NCI-H524 treated with DMSO at 0.1 percent for 48 hours (cell line): ENCODE measurements at places on chromosomes 6 and 20.
A peak's percentile ranks its signal among the peaks of the same experiment; 100 is the strongest.

DNA sequence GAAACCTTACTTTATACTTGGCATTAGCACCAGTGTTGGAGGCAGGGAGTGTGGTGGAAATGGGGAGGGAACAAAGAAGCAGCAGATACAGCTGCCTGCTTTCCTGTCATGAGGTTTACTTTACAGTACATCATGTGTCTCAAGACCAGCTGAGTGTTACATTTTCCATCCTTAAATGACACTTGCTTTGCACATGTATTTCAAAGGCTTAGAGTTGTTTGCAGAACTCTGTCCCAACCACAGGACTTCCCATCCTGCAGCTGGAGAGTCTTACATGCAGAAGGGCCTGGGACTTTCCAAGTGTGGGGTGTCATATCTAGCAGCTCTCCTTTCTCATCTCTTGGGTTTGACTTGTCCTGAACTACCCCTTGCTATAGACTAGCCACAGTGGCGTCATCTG lies 395.9 kb downstream of the DHX35 start:
- no peak for DNase-seq

DNA sequence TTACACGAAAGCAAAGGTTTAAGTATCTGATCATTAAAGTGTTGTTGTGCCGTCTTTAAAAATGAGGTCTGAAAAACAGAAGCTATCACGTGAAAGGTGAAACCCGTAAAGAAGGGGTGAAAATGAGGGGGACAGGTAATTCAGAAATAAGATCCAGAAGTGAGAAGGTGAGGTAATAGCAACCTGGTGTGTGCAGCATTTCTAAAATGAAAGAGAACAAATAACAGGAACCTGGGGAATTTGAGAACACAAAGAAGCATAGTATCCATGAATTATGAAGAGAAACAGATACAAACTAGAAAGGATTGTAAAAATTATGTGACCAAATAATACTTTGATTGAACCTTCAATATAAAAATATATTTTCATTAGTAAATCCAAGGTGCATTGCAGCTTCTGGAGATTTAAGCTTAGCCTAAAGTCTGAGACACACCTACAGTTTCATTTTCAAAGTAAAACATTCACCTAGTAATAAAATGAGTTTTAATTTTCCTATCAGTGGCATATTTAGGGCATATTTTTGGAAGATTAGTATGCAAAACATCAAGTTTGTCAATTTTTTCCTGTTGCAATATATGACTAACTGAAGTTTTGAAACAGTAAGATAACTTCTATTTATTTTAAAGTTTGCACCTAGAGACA lies 1.4 kb downstream of the HEY2 start:
- DNase-seq = no peak

GRCh38 chr6:136378888-136379287 lies 89.2 kb upstream of the BCLAF1 start:
- no peak for DNase-seq

DNA sequence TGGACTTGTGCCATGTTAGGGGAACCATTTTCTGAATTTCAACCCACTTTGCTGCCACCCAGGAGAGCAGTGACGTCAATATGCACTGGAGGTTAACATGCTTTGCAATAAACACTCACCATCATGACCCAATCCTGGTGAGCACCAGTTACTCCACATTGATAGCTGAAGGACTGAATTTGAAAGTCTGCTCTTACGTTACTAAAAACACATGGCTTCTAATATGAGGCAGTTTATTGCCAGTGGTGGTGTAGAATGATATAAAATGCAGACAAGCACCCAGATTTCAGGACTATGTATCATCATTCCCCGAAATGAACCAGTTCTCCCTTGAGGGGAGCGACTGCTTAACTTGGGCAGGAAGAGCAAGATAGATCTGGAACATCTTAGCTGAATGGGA lies 23.8 kb downstream of the RFPL4B start:
- no peak for DNase-seq

DNA sequence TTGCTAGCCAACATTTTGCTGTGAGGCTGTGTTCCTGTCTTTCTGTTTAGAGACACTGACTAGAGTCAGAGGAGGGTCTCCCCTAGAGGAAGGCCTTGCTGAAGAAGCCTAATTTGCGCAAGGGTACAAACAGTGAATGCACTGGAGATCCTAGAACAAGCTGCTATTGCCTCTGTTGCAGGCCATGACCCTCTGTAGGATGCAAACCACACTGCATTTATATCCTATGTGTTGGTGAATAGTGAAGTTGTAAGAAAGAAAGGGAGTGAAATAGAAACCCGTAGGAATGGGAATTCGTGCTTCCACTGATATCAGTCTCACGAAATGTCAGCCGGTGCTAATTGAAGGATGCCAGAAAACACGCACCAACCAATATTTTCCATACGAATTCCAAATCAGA lies 88.2 kb downstream of the GJA1 start:
- no peak for DNase-seq

DNA sequence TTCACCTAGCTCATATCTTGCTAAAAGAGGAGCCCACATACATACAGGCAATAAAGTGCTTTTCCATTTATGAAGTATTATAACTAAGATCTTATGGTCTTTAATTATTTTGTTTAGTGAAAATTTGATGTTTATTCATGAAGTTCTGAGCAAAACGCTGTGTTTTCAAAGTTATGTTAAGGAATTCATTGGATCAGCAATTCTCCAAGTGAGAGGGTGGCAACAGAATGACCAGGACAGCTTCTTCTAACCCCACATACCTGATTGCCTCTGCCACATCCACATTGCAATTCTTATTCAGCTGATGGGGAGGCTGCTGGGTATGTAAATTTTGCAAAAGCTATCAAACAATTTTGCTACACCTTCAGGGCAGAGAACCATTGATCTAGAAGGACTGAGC lies 116.8 kb downstream of the OGFRL1 start:
- DNase-seq = no peak

DNA sequence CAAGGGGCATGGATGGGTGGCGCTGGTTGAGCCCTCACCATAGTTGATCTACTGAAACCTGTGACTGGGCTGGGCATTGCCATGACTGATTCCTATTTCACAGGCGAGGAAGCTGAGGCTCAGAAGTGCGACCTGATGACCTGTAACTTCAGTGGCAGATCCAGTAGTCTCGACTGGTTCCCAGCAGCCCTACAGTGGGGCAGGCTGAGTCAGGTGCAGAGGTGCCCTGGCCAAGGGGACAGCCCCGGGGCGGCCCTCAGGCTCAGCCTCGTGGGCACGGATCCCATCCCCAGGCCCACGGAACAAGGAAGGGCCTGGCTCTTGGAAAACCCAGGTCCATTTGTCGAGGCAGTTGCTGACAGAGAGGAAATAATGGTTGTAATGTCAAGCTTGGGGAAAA lies 283.0 kb downstream of the CDH4 start:
- no peak for DNase-seq

GRCh38 chr6:12033770-12034169 lies 21.7 kb downstream of the HIVEP1 start:
- DNase-seq = no peak

DNA sequence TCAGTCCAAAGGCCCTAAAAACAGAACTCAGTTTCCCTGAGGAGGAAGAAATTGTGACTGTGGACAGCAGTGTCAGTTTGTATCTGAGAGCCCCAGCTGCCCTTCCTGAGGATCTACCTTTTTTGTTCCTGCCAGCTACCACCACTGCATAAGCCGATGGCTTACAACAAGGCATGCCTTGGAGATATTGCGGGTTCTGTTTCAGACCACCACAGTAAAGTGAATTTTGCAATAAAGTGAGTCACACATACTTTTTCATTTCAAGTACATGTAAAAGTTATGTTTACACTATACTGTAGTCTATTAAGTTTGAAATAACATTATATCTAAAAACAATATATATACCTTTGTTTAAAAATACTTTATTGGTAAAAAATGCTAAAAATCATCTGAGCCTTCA lies 9.6 kb upstream of the CST3 start:
- DNase-seq = no peak

DNA sequence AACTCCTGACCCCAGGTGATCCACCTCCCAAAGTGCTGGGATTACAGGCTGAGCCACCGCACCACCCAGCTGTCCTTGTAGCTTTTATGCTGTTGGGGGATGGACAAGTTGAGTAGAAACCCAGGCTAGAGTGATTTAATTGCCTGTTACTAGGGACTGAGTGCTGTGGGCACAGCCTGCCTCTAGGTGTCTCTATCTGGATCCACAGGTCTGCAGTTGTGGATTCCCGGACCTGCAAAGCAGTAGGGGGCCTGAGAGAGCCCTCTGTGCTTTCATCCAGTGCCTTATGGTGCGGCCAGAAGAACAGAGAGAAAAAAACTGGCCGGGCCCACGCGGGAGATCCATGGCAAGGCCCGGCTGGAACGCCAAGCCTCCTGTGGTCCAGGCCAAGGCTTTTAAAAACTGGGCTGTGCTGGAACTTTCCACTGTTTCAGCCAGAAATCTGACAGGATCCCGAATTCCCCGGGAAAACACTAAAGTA lies 5.2 kb downstream of the SIRPA start:
- DNase-seq = peak; percentile 67

- DNase-seq = no peak
Measured at GRCh38 chr20:199996-200395, 10.5 kb upstream of the DEFB128 start.

DNA sequence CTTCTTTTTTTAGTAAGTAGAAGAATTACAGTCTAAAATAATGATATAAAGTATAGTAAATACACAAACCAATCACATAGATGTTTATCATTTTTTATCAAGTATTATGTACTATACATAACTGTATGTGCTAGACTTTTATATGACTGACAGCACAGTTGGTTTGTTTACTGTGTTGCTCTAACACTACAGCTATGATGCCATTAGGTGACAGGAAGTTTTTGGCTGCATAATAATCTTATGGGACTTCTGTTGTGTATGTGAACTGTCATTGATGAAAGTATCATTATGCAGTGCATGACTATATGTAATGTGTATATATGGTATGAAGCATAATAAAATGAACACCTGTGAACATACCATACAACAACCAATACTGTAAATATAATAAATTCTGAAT lies 104.0 kb downstream of the ZFAND3 start:
- DNase-seq = no peak

- DNase-seq = no peak
Measured at GRCh38 chr6:142322504-142323198, 20.8 kb downstream of the ADGRG6 start.

- no peak for DNase-seq
Measured at GRCh38 chr20:4724459-4725262, 3.0 kb downstream of the PRND start.

- no peak for DNase-seq
Measured at GRCh38 chr20:47701612-47702011, 83.7 kb downstream of the SULF2 start.

DNA sequence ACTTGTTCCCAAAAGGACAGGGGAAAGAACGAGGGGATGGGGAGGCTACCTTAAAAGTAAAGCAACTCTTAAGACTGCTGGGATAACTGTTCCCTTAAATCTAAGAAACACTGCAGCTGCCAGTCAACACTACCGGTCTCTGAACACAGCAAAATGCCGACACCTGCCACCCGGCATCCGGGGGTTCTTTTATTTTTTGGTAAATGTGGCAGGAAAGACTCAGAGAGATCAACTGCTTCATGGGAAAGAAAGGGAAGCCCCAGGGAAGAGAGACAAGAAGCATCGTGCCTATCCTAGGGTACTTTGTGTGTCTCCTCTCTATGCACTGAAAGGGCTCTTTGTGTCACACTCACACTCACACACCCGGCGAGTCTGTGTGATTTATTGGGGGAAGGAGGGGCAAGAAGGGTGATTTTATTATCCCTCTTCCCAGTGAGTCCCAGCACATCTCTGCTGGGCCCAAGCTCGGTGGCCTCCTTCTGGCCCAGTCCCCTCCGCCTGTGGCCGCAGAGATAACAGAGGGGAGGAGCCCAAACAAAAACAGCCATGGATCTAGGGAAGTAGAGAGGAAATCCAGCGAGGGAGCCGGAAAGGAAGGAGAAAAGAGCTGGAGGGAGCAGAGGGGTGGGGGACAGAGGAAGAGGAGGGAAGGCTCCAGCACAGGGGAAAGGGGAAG lies 1.4 kb downstream of the FYN start:
- DNase-seq = no peak

GRCh38 chr20:49534255-49534712 lies 33.7 kb downstream of the PTGIS start:
- DNase-seq = peak; percentile 27

DNA sequence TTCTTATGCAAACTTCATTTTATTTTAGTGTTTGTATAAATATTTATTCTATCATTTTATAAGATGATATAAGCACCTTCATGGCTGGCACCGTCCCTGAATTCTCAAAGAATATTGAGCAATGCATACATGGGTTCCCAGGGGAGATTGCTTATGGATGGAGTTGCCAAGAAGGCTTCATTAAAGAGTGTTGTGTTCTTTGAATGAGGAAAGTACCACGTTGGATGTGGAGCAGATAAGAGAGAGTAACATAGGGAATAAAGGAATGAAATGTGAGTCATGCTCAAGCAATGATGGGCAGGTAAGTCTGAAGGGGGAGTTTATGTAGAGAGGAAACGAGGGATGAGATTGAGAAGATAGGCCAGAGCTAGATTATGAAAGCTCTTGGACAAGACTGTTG lies 10.3 kb downstream of the DSE start:
- no peak for DNase-seq

DNA sequence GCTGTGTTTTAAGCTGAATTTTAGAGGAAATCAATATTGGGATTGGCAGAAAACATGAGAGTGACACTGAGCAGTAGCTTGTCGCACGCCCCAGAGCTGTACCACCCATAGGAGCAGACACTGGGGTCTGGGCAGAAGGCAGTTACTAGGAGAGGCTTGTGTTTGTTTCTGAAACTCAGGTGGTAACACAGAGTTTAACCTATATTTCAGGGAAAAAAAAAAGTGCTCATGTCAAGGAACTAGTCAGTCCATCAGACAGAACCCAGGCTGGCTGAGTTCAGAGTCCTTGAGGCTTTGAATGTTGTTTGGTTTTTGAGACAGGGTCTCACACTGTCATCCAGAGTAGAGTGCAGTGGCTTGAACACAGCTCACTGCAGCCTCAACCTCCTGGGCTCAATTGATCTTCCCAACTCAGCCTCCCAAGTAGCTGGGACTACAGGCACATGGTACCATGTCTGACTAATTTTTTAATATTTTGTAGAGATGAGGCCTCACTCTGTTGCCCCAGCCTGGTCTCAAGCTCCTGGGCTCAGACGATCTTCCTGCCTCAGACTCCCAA lies 6.6 kb downstream of the SLC22A1 start:
- DNase-seq = no peak

DNA sequence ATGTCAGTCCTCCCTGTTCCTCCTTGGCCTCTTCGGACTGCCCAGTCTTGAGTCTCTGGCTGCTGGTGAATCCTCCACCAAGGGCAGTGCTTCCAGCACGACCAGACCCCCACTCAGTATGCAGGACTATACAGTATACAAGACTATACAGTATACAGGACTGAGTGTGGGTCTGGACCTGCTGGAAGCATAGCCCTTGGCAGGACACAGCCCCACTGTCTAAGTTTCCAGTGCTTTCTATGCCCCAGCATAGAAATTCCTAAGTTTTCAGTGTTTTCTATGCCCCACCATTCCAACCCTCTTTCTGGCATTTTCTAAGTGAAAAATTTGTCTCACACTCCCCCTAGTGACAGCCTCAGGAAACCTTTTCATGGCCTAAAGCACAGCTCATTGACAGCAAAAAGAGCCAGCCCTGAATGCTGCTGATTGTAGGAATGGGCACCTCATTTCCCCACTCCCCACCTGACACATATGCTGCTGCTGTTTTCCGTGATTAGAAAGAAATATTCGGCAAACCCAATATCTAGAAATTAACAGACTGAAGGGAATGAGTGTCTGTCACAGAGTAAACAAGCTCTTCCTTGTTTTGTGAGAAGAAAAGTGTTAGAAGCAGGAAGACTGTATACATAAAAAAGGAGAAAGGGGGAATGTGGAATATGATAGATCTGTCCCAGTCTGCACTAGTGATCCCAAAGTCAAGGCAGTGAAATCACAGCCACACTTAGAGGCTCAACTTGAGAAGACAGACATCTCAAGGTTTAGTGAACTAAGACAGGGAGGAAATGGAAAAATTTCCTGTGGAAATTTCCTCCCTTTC lies 206.9 kb downstream of the IBTK start:
- no peak for DNase-seq
